ENCODE measurements at places on chromosomes 6 and 20.
A peak's percentile ranks its signal among the peaks of the same experiment; 100 is the strongest.

GRCh38 chr6:129623008-129623732 is 86.8 kb downstream of the ARHGAP18 start:
- DNase-seq = no peak

- DNase-seq = peak; percentile 26
Observed at GRCh38 chr6:150600301-150601017, 774 bp downstream of the PLEKHG1 start.

GRCh38 chr20:61049684-61050083 is 202.4 kb upstream of the CDH4 start:
- DNase-seq = no peak

GRCh38 chr6:139373928-139374356 is 506 bp downstream of the CITED2 start:
- DNase-seq = no peak

GRCh38 chr6:143579703-143580102 is 68.2 kb upstream of the FUCA2 start:
- peak; percentile 95 for DNase-seq

GRCh38 chr6:113291751-113292445 is 565.2 kb upstream of the MARCKS start:
- peak; percentile 51 for DNase-seq

- DNase-seq = peak; percentile 63
Observed at GRCh38 chr6:4672772-4673171, 103.4 kb upstream of the CDYL start.

GRCh38 chr6:170253226-170253909 is 37.5 kb downstream of the DLL1 start:
- DNase-seq = no peak

DNA sequence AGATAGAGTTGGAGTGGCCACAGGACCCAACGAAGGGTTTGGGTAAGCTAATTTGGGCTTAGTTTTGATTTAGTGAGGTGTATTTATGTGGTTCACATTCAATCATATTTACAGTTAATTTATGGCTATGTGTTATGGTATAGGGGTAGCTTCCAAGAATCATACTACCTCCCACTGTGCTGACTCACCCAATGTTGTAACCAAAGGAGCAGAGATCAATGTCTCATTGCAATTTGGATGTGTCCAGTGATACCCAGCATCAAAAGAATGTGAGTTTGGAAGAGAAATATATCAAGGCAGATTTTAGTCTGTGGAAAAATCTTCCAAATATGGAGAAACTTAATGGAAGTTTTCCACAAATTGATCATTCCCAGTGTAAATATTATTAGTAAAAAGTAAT is 25.3 kb upstream of the SMIM8 start:
- peak; percentile 45 for DNase-seq

DNA sequence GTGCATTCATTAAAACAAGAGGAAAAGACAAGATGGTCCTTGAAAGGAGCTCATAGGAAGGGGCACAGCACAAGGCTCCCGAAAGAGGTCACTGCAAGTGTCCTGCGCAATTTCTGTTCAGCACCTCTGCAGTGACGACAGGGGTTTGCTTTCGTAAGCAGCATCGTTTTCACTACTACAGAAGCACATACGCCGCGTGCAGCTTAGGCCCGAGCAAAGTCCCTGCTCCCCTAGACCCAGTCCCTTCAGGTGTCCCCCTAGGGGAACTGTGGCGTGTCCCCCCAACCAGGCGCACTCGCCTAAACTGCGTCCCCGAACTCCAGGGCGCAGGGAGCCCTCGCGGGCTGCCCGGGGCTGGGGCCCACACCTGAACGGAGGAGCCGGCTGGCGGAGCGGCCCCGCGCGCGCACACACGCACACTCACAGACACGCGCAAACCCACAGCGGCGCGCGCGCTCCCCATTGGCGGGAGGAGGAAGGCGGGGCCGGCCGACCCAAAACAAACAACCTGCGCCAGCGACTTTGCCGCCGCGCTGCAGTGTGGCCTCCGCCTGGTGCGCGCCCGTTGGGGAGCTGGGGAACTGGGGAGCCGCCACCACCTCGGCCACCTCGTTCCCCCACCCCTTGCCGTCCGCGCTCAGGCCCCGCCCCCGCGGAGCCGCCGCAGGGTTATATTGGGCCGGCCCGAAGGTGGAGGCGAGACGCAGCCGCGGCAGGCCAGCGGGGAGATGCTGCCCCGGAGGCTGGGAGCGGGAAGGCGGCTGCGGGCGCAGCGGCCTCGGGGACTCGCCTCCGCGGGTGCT is at the start of gene FOXQ1:
TSS of gene FOXQ1 (plus strand) at position 699 of the 803 bp plus-strand sequence. CDS start 607 bp downstream, outside the sequence.
- peak; percentile 40 for DNase-seq

GRCh38 chr6:144434308-144434990 is 149.3 kb downstream of the UTRN start:
- peak; percentile 88 for DNase-seq

GRCh38 chr20:55140631-55141030 is 665.2 kb downstream of the DOK5 start:
- no peak for DNase-seq

GRCh38 chr6:52534966-52535390 is 41.9 kb downstream of the TRAM2 start:
- DNase-seq = no peak

GRCh38 chr6:160102956-160103824 is 18.4 kb upstream of the SLC22A1 start:
- DNase-seq = peak; percentile 11

GRCh38 chr20:36234771-36235320 is 1.4 kb upstream of the AAR2 start:
- DNase-seq = no peak

DNA sequence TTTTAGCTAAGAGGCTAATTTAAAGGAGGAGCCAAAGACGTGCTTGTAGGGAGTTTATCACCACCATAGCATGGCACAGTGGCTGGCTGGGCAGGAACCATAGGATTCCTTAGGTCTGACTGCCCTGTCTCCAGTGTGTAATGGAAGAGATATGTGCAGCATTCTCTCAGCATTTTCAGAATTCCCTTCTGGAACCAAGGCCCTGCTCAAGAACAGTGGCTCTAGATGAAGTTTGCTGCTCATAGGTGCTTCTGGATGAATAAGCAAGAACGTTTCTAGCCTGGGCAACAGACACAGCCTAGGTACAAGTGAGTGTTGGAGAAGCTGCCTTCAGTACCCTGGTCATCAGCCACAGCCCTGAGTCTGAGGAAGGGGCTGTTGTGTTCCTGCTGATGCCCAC is 69.1 kb downstream of the LCA5 start:
- peak; percentile 34 for DNase-seq

GRCh38 chr20:17708675-17709360 is 9.1 kb downstream of the BANF2 start:
- peak; percentile 30 for DNase-seq

DNA sequence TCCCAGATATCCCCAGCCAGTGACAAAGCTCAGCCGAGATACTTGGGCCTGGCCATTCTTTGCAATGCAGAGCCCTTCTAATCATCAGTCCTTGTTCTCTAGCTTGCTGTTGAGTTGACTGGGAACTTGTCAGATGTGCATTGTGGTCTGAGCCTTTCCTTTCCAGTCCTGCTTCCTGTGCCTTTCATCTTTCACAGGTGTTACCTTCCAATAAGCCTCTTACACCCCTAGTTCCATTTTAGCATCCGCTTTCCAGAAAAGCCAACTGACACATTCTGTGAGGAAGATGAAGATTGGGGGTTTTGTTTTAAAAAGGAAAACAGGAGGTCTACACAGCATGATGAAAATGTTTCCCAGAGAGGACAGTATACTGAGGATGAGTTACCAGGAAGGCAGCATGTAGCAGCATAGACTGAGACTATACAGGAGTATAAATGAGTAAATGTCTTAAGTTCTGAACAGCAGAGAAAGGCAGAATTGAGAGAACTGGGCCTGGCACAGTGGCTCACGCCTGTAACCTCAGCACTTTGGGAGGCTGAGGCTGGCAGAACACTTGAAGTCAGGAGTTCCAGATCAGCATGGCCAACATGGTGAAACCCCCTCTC is 5.6 kb upstream of the CEP85L start:
- no peak for DNase-seq

- peak; percentile 48 for DNase-seq
Observed at GRCh38 chr6:127058027-127058426, 60.4 kb upstream of the RSPO3 start.

- DNase-seq = peak; percentile 26
Observed at GRCh38 chr6:26198722-26199056, 111.5 kb downstream of the HFE start.

- DNase-seq = no peak
Observed at GRCh38 chr6:142945446-142946180, 637 bp upstream of the HIVEP2 start.

DNA sequence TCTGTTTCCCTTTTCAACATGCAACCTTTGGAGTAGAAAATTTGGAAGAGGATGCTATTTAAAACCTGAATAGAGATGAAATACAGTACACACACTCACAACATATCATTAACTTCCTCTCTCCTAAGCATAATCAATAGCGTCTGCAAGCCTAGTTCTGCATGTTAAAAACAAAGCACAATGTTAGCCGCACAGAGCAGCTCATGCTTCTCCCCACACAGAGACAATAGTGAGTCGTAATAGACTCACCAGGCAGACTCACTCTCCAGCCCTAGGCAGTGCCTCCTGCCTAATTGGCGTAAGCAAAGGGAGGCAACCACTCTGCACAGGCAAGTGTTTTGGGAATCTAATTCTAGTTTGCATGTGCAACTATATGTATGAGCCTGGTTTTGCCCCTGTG is 45.8 kb upstream of the ARID1B start:
- DNase-seq = peak; percentile 86

GRCh38 chr6:125815080-125815910 is 24.5 kb downstream of the NCOA7 start:
- no peak for DNase-seq

- DNase-seq = no peak
Observed at GRCh38 chr6:81786150-81786549, 33.7 kb upstream of the TENT5A start.

DNA sequence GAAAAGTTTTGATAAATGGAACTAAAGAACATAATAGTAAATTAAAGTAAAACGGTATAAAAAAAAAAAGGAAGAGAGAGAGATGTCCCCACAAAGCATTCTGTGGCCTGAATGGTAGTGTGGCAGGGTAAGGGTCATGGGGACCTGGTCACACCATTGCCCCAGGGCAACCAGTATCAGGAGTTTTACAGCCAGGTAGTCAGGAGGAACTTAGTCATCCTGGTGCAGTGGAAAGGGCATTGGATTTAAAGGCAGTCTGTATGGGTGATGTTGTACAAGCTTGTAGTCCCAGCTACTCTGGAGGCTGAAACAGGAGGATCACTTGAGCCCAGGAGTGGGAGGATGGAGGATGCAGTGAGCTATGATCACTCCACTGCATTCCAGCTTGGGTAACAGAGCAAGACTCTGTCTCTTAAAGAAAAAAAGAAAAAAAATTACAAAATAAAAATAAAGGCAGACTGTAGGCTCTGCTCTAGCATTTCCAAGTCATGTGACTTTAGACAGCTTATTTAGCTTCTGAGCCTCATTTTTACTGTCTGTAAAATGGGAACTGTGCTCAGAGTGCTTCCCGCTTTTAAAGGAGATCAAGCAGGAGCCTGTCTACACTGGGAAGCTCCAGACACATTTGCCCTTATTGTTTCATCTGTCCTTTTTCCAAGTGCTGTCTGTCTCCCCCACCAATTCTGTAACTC is 112.8 kb upstream of the ARMC2 start:
- DNase-seq = no peak

DNA sequence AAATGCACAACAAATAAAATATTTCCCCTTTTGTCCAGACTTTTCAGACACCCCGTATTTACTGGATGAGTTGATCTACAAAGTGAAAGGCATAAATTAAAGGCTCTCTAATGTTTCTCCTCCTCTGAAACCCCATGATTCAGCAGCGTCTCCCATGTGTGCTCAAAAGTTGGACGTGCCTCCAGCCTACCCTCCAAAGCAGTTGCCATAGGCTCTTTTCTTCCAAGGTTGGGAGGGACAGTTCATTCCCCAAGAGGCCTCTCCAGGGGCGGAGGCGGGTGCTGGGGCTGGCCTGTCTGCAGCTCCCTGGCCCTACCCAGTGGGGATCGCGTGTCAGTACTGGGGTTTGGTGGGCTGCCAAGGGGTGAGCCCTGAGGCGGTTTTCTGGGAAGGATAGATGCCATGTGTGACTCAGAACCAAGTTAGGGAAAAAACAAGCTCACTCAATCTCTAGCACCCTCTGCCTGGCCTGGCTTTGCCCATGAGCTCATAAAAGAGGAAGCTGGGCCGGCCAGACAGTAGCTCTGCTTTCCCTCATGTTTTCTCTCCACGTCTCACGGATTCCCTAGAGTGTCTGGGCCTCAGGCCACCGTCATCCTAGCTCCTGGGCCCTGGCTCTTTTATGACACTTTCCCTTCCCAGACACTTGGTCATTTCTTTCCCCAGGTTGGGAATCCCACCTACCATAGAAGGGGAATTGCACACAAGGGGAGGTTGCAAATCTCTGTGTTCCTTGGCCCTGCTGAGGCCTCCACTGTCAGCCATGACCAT is 8.0 kb upstream of the IER3 start:
- peak; percentile 100 for DNase-seq

DNA sequence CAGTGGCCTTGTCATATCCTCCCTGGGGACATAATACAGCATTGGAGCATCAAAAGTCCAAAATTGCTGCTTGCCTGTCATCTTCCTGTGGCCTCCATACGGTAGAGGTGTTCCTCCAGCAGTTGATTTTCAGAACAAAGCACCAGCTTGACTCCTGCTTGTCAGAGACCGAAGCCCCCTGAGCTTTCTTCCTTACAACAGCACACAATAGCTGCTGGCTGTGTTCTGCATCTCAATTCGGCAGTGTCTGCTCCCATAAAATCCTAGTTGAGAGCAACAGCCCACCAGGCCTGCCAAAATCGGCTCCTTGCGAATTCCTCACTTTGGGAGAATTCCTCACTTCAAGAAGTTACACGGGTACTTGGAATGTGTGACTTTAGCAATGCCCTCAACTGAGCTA is 372.9 kb downstream of the SAMD5 start:
- no peak for DNase-seq

DNA sequence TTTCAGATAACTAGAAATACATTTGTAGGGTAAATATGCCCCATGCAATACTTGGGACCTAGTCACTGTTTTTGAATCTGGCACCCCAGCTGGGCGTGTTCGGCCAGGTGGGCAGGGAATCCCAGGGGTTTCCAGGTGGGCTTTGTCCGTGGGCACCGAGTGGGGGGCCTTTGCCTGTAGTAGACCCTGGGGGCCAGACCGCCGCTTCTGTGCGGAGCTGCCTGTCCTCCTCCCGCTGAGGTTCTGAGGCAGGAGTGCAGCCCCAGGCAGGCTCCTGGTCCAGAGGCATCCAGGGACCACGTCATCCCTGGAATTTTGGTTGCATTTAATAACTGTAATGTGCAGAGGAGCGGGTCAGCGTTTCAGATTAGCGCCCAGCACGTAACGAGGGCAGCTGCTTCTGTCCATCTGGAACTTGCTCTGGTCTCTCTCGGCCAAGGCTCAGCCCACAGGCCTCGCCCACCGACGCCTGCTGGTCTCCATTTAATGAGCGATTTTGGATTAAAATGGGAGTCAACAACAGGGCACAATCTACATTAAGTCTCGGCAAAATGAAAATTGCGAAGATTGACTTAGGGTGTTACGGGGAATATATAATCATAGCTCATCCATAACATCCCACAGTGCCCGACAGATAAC is 12.8 kb downstream of the BHLHE23 start:
- no peak for DNase-seq

GRCh38 chr6:31144296-31144969 is 5.6 kb upstream of the PSORS1C2 start:
- DNase-seq = no peak

GRCh38 chr6:142819603-142820337 is 125.2 kb downstream of the HIVEP2 start:
- DNase-seq = peak; percentile 65

- no peak for DNase-seq
Observed at GRCh38 chr6:151722342-151722741, 85.1 kb upstream of the ESR1 start.

All from IMR-90 (cell line).